A549 treated with DMSO at 1 μM for 4 hours (cell line): ENCODE measurements at places on chromosomes 6 and 20. TPM values are rescaled to one million over a fixed set of nuclear protein-coding genes. Genes with fewer than 3 reads are reported as not detected.

The ZNF184 gene
- total RNA-seq = 2.3 to 3.5 TPM (median 3.0 TPM) in 5 replicates

The ADGB gene
- total RNA-seq = not detected in 5 replicates

The AKAP12 gene
- total RNA-seq = 81.3 to 123 TPM (median 121 TPM) in 5 replicates

The WFDC5 gene
- not detected in 5 replicates for total RNA-seq

The RIPPLY2 gene
- total RNA-seq = 0.28 to 1.3 TPM (median 0.41 TPM) in 5 replicates

The RAD21L1 gene
- 0.05 to 0.12 TPM in 2 of 5 replicates, not detected in the others for total RNA-seq

The DEF6 gene
- 0.03 to 0.30 TPM (median 0.08 TPM) in 3 of 5 replicates, not detected in the others for total RNA-seq

The MUC22 gene
- 0.01 to 0.02 TPM (median 0.02 TPM) in 3 of 5 replicates, not detected in the others for total RNA-seq

The DSP gene
- total RNA-seq = 36.4 to 56.3 TPM (median 50.0 TPM) in 5 replicates

The COL12A1 gene
- total RNA-seq = 5.0 to 7.4 TPM (median 6.6 TPM) in 5 replicates

The TNFRSF21 gene
- 28.3 to 33.3 TPM (median 30.0 TPM) in 5 replicates for total RNA-seq

The MMP24 gene
- total RNA-seq = 18.1 to 20.7 TPM (median 19.9 TPM) in 5 replicates

The CEP85L gene
- total RNA-seq = 1.5 to 2.9 TPM (median 2.5 TPM) in 5 replicates

The ALDH5A1 gene
- total RNA-seq = 6.6 to 8.7 TPM (median 8.4 TPM) in 5 replicates

The GFOD1 gene
- total RNA-seq = 2.2 to 3.1 TPM (median 2.6 TPM) in 5 replicates

The HLA-DQB1 gene
- total RNA-seq = not detected in 5 replicates

The NR2E1 gene
- total RNA-seq = not detected in 5 replicates

The DCBLD1 gene
- 26.2 to 36.5 TPM (median 30.9 TPM) in 5 replicates for total RNA-seq

The GABRR1 gene
- not detected in 5 replicates for total RNA-seq

The PHACTR1 gene
- total RNA-seq = 0.05 TPM in 1 of 5 replicates, not detected in the others

The TP53TG5 gene
- total RNA-seq = not detected in 5 replicates

The OR2B2 gene
- not detected in 5 replicates for total RNA-seq

The TNF gene
- total RNA-seq = 0.10 to 0.22 TPM (median 0.11 TPM) in 3 of 5 replicates, not detected in the others

The SOD2 gene
- total RNA-seq = 167 to 225 TPM (median 201 TPM) in 5 replicates

The LY86 gene
- not detected in 5 replicates for total RNA-seq

The ASIP gene
- total RNA-seq = not detected in 5 replicates

The GTSF1L gene
- total RNA-seq = not detected in 5 replicates

The TINAG gene
- total RNA-seq = not detected in 5 replicates

The MATN4 gene
- total RNA-seq = 0.09 to 0.14 TPM (median 0.13 TPM) in 4 of 5 replicates, not detected in the other

The NKAIN2 gene
- total RNA-seq = not detected in 5 replicates
